HCEC 1CT (cell line): ENCODE measurements at places on chromosomes 7 and 10.

DNA sequence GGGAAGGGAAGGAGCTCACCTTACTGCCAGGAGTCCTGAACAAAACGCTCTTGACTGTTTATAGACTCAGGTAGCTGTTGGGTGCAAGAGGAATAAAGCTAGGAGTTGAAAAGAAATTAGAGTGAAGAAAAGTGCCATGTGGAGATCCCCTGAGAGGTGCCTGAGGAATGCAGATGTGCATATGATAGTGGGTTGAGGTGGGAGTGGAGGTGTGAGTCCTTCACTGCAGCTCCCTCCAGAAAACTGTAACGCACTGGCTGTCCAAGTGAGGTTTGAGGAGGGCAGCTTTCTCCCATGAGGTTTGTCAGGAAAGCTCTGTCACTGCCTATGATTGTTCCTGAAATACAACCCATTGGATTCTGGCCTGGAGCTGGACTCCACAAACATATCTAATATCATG is 904.8 kb upstream of the POT1 start:
- DNase-seq = no peak

GRCh38 chr10:71580926-71581325 is 138.7 kb downstream of the C10orf105 start:
- no peak for DNase-seq

- DNase-seq = no peak
Observed at GRCh38 chr10:102111276-102111675, 8.9 kb downstream of the LDB1 start.

- DNase-seq = no peak
Observed at GRCh38 chr7:50287129-50287528, 17.4 kb upstream of the IKZF1 start.

- DNase-seq = no peak
Observed at GRCh38 chr10:121999301-121999700, 10.3 kb downstream of the TACC2 start.

GRCh38 chr7:46812101-46812675 is 769.7 kb downstream of the TNS3 start:
- DNase-seq = no peak

DNA sequence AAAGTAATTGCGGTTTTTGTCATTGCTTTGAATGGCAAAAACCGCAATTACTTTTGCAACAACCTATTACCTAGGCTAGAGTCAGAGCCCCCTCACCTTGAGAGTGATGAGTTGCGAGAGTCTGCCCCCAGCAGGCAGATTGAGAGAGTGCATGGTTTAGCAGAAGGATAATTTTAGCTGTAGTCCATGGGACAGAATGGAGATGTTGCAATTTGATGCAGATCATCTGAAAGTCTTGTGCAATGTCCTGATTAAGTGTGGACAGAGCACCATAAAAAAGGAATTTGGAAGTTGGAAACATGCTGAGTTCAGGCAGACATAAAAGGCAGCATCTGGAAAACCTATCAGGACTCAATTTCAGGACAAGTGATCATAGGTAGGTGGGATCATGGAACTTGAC is 48.7 kb downstream of the GPR141 start:
- no peak for DNase-seq

DNA sequence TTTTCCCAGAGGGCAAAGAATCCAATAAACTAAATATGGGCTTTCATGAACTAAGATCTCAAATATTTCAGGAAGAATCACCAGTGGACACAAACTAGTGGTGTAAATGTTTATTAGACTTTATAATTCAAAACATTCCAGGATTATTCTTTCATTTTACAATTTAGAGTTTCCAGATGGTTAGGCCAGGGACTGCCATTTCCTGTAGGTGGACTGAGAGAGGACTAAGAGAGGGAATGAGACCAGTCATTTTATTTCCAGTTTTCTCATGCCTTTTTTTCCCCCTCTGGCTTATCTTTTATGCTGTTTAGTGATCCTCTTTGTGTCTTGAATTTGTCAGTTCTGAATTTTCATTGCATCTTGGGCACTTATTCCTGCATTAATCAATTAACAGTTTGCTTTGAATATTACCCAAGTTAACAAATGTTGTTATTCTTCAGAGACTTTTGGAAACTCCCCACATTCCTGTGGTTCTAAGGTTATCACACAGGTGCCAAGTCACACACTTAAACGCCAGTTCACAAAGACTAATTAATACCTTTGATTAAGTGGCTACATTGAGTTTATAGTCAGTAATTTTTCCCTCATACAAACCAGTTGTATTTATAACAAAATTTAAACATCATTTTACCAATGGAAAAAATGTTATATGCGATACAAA is 12.3 kb downstream of the CISD1 start:
- peak; percentile 31 for DNase-seq

- DNase-seq = no peak
Observed at GRCh38 chr10:53700278-53700677, 927.7 kb upstream of the MBL2 start.

DNA sequence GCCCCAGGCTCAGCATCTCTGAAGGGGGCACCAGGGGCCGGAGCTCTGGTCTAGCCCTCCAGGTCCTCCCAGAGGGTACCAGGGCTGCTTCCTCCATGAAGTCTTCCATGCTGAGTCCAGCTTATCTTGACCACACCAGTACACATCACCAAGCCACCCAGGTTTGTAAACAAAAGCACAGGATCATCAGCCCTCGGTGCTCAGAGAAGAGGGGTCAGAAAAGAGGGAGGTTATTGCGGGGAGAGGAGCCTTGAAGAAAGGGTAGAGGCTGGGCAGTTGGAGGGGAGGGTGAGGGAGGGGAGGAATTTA is 23.9 kb downstream of the AQP1 start:
- DNase-seq = no peak

- no peak for DNase-seq
Observed at GRCh38 chr10:103373544-103373943, 5.8 kb downstream of the TAF5 start.

DNA sequence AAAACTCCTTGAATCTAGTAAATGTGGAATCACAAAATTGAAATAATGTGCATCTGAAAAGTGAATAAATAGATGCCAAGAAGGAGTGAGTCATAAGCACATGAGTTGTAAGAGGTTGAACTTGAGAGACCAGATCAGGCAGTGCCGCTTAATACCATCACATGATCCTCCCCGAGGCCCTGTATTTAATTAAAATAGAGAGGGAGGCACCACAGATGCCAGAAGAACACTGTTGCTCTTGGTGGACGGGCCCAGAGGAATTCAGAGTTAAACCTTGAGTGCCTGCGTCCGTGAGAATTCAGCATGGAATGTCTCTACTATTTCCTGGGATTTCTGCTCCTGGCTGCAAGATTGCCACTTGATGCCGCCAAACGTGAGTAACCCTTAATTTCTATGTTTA is at the start of gene GPNMB:
Gene GPNMB, plus strand, starts transcription at position 221 of the 400 bp plus-strand sequence. Its CDS starts 83 bp downstream, at position 304.
- peak; percentile 64 for DNase-seq

GRCh38 chr7:150736864-150737263 is 354 bp upstream of the GIMAP5 start:
- DNase-seq = no peak

DNA sequence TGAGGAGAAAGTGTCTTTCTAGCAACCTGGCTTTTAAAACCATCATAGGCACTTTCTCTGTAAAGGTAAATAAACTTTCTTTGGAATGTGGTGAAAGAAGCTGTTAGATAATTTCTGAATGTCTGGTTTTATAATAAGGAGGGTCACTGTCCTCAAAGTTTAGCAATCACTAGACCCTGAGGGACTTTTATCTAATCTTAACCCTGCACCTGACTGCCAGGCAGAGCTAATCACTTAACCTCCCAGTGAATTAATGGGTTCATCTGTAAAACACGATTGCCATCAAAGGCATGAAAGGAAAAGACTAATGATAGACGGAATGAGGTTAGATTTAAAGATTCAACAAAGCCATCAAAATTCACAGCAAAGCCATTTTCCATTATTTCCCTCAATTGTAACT is 553.8 kb downstream of the GRM8 start:
- no peak for DNase-seq

GRCh38 chr7:23247603-23248335 is 1.2 kb downstream of the GPNMB start:
- DNase-seq = no peak

GRCh38 chr10:3935141-3935540 is 150.1 kb upstream of the KLF6 start:
- DNase-seq = peak; percentile 49

DNA sequence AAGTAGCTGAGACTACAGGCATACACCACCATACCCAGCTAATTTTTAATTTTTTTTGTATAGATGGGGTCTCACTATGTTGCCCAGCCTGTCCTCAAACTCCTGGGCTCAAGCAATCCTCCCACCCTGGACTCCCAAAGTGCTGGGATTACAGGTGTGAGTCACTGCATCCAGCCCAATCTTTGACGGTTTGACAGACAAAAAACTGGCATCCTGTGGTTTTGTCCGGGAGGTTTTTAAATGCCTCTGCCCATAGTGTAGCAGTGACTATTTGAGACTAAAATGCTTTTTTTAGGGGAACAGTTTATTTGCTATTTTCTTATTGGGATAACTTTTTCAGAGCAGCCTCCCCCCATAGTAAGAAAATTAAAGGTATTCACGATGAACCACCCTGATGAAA is 523.7 kb upstream of the GALNT17 start:
- DNase-seq = no peak

GRCh38 chr7:134636008-134636449 is 10.6 kb upstream of the BPGM start:
- no peak for DNase-seq

DNA sequence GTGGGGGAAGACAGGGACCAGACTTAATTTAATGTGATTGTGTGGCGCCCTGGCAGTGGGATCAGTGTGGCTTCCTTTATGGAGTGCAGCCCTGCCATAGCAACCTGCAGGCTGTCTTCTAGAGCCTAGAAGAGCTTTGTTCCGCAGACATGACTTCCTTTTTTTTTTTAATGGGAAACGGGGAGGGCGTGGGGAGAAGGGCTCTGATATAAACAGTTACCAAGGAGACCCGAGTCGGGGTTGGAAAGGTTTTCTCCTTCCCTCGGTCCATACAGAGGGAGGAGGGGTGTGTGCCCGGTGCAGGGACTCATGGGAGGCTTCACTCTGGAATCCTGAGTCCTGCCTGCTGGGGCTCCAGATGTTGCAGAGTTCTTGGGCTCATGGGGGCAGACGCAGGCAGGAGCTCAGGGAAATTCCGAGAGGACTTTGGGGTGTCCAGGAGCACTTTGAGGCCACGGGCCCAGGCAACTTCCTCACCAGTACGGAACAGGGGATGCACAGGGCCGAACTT is 26.9 kb downstream of the TMEM120A start:
- DNase-seq = no peak

- DNase-seq = peak; percentile 57
Observed at GRCh38 chr7:15921576-15921975, 235.1 kb upstream of the MEOX2 start.

DNA sequence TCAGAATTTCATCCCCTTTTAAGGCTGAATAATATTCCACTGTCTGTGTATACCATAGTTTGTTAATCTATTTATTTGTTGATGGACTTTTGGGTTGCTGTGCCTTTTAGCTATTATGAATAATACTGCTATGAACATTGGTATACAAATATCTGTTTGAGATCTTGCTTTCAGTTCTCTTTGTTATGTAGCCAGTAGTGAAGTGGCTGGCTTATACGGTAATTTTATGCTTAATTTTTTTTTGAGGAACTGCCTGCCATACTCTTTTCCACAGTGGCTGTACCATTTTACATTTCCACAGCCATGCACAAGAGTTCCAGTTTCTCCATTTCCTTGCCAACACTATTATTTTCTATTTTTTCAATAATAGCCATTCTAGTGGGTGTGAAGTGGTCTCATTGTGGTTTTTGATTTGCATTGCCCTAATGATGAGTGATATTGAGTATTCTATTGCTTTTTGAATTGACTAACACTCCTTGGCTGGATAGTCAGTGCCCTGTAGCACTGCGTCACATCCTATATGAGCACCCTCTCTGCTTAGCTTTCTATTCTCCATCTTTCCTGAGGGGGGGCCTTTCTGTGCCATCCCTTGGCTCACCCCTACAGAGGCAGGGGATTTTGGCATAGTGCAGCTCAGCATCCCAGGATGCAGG is 29.4 kb upstream of the RAPGEF5 start:
- DNase-seq = no peak

- DNase-seq = no peak
Observed at GRCh38 chr10:11140963-11141362, 123.3 kb downstream of the CELF2 start.

DNA sequence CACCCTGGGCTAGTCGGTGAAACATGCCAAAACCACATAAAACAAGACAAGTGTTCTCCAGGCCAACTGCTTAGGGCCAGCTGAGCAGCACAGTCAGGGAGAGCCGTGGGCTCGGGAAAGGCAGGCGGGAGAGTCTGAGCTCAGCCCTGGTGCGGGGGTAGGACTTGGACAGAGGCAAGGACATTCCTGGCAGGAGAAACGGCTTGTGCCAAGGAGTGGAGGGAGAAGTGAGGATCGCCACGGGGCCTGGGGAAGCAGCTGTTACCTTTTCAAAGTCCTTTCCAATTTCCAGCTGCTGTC is 4.2 kb downstream of the ELN start:
- peak; percentile 12 for DNase-seq

DNA sequence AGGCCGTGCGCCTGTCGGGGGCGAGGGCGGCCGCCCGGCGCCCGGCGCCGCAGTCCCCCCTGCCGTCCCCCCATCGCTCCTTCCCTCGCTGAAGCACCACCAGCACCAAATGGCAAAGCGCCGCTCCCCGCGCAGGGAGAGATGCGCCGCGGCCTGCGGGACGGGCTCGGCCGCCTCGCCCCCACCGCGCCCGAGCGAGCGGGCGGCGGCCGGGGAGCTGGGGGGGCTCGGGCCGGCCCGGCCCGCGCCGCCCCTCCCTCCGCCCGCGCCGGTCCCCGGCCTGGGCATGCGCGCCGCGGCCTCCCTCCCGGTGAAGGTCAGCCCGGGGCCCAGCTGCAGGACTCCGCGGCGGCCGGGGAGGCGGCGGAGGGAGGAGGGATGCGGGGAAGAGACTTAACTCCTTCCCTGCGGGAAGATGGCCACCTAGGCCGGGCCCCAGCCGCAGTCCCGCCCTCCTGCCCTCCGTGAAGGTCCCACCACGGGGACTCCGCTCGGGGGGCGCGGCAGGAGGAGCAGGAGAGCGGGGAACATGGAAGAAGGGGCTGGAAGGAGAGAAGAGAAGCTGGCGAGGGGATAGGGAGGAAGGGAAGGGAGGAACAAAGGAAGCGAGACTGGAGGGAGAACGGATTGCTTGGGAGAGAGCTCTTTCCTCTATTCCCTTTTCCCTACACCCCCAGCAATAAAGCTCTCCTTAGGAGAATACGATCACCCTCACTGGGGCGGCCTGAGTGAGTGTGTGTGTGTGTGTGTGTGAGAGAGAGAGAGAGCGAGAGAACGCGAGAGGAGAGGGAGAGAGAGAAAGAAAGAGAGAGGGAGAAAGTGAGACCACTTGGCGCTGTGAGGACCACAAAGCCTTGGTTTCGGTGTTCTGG is 3.4 kb upstream of the SMARCD3 start:
- DNase-seq = peak; percentile 56

- DNase-seq = no peak
Observed at GRCh38 chr7:18570441-18570840, 74.9 kb downstream of the HDAC9 start.
